ENCODE measurements at places on chromosomes 3 and 15. TPM values are rescaled to one million over a fixed set of nuclear protein-coding genes. Genes with fewer than 3 reads are reported as not detected.

The STRIT1 gene
- 0.73 TPM for polyA plus RNA-seq

The GOLGA8T gene
- 0.53 TPM for polyA plus RNA-seq

The CACNA2D3 gene
- 0.23 TPM for polyA plus RNA-seq

The P3H2 gene
- 1.5 TPM for polyA plus RNA-seq

GRCh38 chr3:114727373-114727772 is 419.7 kb downstream of the ZBTB20 start:
- DNase-seq, result no peak
